ENCODE measurements at places on chromosomes 6 and 20.

DNA sequence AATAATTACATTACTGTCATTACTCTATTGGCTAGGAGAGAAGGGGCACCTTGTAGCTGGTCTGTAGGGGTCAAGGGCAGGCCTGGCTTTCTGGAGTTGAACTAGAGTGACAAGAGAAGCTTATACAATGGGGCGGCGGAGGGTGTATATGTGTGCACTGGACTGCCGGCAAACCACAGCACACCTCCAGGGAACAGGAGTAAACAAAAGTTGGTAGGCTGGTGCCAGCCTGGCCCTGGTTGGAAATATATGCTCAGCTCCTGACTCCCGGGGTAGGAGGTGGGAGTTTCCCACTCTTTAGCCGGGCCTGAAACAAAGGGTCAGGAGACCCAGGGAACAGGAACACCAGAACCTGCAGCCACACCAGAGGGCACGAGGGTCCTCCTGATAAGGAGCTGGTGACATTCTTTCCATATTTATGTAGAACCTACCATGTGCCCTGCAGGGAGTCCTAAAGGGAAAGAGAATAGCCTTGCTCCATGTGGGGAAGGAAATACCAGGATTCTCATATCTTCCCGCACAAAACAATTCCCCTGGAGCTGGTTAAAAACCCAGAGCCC is 5.1 kb downstream of the C6orf132 start:
- no peak for DNase-seq

DNA sequence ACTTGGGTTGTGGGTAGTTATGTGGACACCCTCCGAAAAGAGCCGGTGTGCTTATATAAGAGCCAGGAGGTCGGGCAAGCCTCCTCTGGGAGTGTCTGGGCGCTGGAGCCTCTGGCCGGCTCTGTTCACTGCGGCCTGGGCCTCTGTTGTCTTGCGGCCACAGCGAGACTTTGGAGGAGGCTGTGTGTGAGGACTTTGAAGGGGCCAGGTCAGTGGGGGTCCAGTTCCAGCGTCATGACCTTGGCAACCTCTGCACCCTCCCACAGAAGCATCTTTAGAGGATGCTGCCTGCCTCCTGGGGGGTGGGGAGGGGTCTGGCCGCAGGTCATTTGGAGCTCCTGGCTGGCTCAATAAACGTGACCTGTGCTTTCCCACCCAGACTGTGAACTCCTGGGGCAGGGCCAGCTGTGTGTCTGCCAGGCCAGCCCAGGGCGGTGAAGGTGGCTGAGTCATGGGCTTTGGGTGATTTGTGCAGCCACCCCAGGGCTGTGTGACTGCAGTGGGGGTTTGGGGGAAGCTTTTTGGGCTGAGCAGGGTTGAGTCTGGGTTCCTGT is 1.2 kb downstream of the TCEA2 start:
- DNase-seq = no peak

DNA sequence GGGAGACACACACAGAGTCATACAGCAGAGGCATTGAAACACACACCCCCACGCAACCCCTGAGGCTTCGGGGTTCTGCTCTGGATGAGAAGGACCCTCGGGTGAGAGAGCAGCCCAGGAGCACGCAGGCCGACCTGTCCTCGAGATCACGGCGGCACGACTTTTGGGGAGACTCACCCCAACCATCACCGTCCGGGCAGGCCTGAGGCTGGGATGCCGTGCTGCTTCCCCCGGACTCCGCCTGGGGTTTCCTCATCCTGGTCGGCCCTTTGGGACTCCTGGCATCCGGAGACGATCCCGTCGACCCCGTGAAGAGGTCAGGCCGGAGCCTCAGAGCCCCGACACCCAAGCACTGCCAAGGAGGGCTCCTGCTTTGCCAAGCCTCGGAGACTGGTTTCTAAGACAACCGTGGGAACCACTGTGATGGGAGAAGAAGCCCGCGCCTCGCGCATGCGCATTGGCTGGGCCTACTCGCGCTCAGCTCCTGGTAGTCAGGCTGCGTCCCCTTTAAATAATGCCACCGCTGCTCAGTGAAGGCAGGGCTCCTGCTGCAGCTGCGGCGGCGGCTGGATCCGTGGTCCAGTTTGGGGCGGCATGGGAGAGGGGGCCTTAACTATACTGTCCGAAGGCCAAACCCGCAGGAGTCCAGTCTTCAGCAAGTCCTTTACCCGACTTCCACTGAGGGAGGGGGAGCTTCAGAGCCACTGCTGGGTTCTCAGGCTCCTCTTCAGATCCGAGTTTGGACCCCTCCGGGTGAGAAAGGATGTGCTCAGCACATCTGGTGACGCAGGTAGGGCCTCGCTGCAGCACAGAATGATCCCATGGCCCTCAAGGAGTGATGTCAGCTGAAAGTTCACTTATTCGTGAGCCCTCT is 171.4 kb upstream of the ZNF337 start:
- peak; percentile 69 for DNase-seq

GRCh38 chr6:70225055-70225454 is 77.8 kb downstream of the COL9A1 start:
- no peak for DNase-seq

GRCh38 chr6:52325695-52326471 is 36.1 kb upstream of the PAQR8 start:
- DNase-seq = no peak

DNA sequence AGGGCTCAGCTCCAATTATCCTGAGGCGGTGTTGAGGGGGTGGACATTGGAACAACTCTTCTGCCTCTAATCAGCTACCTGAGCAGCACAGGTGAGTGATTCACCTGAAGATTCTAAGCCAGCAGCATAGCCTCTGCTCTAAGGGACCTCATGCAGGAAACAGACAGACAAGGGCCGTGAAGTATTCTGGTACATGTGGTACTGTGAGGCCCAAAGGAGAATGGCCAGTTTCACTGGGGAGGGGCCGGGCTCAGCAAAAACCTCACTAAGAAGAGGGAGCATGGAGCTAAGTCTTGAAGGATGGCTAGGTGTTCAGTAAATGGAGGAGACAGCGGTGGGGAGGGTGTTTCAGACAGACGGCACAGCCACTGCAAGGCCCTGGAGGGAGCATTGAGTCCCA is 58.5 kb upstream of the CCDC167 start:
- no peak for DNase-seq

GRCh38 chr6:144725736-144726522 is 440.8 kb downstream of the UTRN start:
- DNase-seq = no peak

GRCh38 chr20:21808863-21809664 is 103.6 kb downstream of the PAX1 start:
- no peak for DNase-seq

DNA sequence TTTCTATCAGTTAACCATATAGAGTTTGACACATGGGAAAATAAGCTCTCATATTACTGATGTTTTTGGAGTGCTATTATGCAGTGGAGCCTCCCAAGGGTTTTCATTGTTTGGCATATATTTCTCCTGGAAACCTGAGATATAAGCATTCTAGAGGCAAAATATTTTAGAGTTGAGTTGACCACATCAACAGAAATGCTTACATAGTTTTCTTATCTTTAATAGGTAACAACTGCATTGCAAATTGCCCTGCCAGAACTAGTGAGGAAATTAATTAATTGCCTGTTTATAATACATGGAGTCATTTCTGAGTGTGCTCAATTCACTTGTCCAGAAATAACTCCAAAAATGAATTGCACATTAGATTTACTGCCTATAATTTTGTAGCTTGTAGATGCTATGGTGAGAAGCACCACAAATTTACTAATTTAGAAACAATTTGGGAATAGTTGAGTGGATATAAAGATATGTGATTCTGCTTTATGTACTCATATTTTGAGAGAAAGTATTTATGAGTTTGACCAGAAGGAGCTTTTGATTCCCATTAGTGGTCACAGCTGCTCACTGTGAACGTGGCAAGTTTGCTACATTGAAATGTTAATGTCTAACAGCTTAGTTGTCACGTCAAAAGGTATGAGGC is 288.7 kb downstream of the CD109 start:
- peak; percentile 76 for DNase-seq

DNA sequence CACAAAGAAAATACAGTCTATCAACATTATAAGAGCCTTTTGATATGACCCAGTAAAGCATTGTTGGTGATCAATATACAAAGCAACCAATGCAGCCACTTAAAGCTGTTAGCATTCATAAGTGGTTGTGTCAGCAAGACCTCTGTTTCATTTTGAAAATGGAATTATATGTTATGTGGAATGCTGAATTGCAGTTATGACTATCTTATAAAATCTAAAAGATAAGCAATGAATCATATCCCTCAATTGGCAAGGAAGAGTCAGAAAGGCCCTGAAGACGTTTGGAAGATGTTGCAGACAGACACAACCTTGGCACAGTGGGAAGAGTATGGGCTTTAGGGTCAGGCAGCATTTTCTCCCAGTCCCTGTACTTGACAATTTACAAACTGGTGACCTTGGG is 93.8 kb upstream of the RNF217 start:
- no peak for DNase-seq

GRCh38 chr6:109014606-109015005 is 80.0 kb downstream of the SESN1 start:
- DNase-seq = no peak

- peak; percentile 55 for DNase-seq
Observed at GRCh38 chr6:169589293-169589692, 112.5 kb downstream of the WDR27 start.

- peak; percentile 17 for DNase-seq
Observed at GRCh38 chr6:157860505-157860991, 37.5 kb downstream of the SNX9 start.

- no peak for DNase-seq
Observed at GRCh38 chr6:156587071-156587470, 190.1 kb upstream of the ARID1B start.

GRCh38 chr6:17392978-17393891 is at the start of gene CAP2:
Gene CAP2 (plus strand): TSS chr6:17393595. CDS start chr6:17421556, 27,961 bp downstream.
- peak; percentile 56 for DNase-seq

DNA sequence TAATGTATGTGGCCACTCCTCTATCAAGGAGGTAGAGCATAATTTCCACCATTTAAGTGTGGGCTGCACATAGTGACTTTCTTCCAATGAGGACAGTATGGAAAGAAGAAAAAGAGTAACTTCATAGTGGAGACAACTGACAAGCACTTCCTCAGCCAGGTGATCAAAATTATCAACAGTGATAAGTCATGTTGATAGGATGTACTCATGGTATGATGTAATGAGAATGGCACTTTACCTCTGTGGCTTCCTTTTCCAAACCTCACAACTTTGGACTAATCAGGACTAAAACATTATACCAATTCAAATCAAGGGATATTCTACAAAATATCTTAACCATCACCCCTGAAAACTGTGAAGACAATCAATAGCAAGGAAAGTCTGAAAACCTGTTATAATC is 302.3 kb upstream of the CITED2 start:
- no peak for DNase-seq

DNA sequence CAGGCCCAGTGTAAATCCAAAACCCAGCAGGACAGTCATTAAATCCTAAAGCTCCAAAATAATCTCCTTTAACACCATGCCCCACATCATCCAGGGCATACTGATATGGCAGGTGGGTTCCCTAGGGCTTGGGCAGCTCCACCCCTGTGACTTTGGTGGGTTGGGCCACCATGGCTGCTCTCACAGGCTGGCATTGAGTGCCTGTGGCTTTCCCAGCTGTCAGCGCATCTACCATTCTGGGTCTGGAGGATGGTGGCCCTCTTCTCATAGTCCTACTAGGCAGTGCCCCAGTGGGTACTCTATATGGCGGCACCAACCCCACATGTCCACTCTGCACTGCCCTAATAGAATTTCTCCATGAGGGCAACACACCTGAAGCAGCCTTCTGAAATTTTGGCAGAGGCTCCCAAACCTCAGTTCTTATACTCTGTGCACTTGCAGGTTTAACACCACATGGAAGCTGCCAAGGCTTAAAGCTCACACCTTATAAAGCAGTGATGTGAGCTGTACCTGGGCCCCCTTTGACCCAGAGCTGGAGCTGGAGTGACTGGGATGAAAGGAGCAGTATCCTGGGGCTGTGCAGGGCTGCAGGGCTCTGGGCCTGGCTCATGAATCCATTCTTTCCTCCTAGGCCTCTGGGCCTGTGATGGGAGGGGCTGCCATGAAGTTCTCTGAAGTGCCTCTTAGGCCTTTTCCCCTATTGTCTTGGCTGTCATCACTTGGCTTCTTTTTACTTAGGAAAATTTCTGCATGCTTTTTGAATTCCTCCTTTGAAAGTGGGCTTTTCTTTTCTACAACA is 765.5 kb upstream of the EPHA7 start:
- DNase-seq = no peak

GRCh38 chr6:142013287-142013686 is 119.4 kb upstream of the GJE1 start:
- peak; percentile 95 for DNase-seq

- peak; percentile 33 for DNase-seq
Observed at GRCh38 chr6:5379647-5380242, 118.4 kb downstream of the FARS2 start.

DNA sequence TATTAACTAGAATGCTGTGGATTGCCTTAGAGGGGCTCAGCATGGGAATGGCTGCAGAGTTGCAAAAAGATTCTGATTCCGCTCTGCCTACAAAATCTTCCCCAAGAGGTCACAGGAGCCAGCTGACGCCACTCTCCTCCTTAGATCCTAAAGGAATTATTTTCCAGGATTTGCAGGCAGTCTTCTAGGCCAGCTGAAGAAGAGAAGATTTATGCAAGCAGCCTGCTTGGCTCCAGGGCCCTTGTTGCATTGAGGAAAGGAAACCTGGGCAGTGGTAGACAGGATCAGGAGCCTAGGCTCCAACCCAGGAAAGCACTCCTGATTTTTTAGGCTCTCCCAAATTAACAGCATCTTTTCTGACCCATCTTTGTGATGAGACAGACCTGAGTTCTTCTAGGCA is 245.8 kb downstream of the PKHD1 start:
- DNase-seq = no peak

GRCh38 chr6:109083657-109084056 is 11.0 kb downstream of the SESN1 start:
- DNase-seq = no peak
